Activated B cell treated with CpG ODN at 0.5 μM for 24 hours (primary cell): ENCODE measurements at places on chromosomes 16 and 17. TPM values are rescaled to one million over a fixed set of nuclear protein-coding genes. Genes with fewer than 3 reads are reported as not detected.

Gene SOST
- total RNA-seq: not detected in 2 replicates

Gene FAM20A
- total RNA-seq: not detected in 2 replicates

Gene ZNF597
- 3.6 and 4.2 TPM in 2 replicates for total RNA-seq

Gene CARD14
- total RNA-seq: not detected in 2 replicates

Gene PRSS33
- not detected in 2 replicates for total RNA-seq

Gene IRX5
- 0.07 TPM in 1 of 2 replicates, not detected in the other for total RNA-seq

Gene UNC45B
- not detected in 2 replicates for total RNA-seq

Gene EFNB3
- not detected in 2 replicates for total RNA-seq

Gene TBX21
- 3.6 and 3.8 TPM in 2 replicates for total RNA-seq

DNA sequence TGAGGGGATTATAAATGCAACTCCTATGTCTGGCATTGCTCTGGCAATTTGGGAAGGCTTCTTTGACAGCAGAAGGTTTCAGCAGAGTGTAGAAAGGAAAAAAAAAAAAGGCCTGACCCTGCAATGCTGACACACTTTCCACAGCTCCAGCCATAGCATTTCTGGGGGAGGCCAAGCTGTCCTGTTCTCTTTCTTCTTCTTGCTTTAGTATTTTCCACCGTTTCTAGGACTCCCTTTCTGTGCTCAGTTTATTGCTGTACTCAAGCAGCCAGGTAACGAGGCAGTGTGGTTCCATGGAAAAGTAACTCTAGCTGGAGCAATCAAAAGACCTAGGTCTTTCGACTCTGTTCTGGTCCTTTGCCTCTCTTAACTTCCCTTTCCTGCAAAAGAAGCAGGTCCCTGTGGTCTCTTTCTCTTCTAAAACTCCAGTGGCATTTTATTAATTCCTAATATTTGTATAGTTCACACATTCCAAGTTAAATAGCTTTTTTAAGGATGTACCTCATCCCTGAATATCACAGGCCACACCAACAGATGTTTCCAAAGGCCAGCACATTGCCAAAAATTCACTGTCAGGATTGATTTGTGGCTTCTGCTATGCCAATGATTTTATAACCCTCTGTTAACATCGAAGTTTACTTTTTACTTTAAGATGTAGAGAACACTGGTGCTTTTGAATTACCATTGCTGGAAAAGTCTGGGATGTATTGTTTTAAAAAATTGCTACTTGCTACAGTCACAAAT, 90.3 kb upstream of the BCAR1 start:
- H3K27me3 ChIP-seq: peaks cover 50% of the 10 kb centered on the region
- H3K4me1 ChIP-seq: no peaks in the 10 kb centered on the region
- no peak for DNase-seq
- peaks cover 30% of the 10 kb centered on the region for H3K36me3 ChIP-seq
- H3K27ac ChIP-seq: no peak overlapping the region

DNA sequence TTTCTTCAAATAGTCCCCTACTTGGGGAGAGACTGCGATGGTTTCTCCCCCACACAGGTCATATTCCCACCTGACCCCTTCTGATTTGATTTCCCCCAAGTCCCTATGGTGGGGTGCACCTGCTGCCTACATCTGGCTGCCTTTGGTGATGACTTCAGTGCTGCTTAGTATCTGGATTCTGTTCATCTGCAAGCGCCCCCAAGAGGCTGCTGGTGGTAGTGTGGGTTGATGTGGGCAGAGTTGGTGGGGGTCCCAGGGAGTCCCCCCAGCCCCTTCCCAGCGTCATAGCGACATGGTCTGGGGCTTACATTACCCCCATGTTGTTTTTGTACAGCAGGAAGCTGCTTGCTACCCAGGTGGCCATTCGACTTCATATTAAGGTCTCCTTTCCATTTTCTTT, 99.2 kb downstream of the NTN1 start:
- H3K36me3 ChIP-seq: no peaks in the 10 kb centered on the region
- peaks cover 17% of the 10 kb centered on the region for H3K27me3 ChIP-seq
- no peak for DNase-seq
- peaks cover 5% of the 10 kb centered on the region for H3K4me1 ChIP-seq

- peaks cover 13% of the 10 kb centered on the region for H3K4me1 ChIP-seq
- H3K36me3 ChIP-seq: peaks cover 91% of the 10 kb centered on the region
- no peaks in the 10 kb centered on the region for H3K27me3 ChIP-seq
- no peak overlapping the region for H3K4me3 ChIP-seq
- peak overlapping the region; percentile 41 for H3K27ac ChIP-seq
Measured at GRCh38 chr17:78818932-78819331, 21.7 kb downstream of the USP36 start.

- peaks cover 45% of the 10 kb centered on the region for H3K36me3 ChIP-seq
- H3K4me1 ChIP-seq: no peaks in the 10 kb centered on the region
- H3K27me3 ChIP-seq: no peaks in the 10 kb centered on the region
Measured at GRCh38 chr17:36504156-36504545, 17.7 kb downstream of the ZNHIT3 start.

- H3K27me3 ChIP-seq: no peaks in the 10 kb centered on the region
- peaks cover 4% of the 10 kb centered on the region for H3K4me1 ChIP-seq
- DNase-seq: no peak
Measured at GRCh38 chr17:48392857-48393256, 37.2 kb downstream of the SKAP1 start.

GRCh38 chr17:7217113-7217987, 2.3 kb downstream of the DLG4 start:
- H3K36me3 ChIP-seq: peaks cover 17% of the 10 kb centered on the region
- no peak overlapping the region for H3K27ac ChIP-seq
- peak overlapping the region; percentile 46 for H3K4me3 ChIP-seq

DNA sequence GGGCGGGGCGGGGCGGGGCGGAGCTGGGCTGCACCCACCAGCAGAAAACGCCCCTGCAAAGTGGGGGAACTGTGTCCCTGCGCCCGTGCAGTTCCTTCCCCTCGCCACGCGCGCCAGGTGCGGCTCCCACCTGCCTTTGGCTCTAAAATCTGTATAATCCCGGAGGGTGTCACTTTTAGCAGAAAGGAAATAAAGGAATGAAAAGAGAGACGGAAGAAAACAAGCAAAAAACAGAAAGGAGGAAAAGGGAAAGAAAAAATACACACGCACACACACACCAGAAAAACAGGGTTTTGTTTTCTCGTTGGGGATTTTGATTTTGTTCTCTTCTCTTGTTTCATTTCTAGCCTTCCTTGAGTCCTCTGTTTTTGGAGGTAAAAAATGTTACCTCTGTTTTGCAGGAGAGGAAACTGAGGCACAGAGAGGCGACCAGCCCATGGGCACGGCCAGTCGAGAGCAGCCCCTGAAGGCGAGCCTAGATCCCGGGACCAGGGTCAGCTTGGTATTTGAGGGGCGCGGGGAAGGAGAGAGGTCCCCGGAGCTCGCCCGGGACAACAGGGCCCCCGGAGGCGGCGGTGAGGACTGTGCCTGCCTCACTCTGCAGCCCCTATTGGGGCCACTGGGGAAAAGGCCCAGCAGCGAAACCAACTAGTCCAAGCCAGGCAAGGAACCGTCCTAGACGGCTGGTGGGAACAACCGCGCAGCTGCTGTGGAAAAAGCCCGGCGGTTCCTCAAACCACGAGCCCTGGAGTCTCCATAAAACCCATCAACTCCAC, 594 bp upstream of the CARHSP1 start:
- peak overlapping the region; percentile 91 for H3K4me3 ChIP-seq
- peaks cover 55% of the 10 kb centered on the region for H3K4me1 ChIP-seq
- peaks cover 4% of the 10 kb centered on the region for H3K36me3 ChIP-seq
- H3K27me3 ChIP-seq: no peaks in the 10 kb centered on the region
- DNase-seq: no peak

GRCh38 chr17:45688820-45689219, 95.3 kb upstream of the CRHR1 start:
- no peaks in the 10 kb centered on the region for H3K4me1 ChIP-seq
- H3K4me3 ChIP-seq: no peak overlapping the region
- DNase-seq: no peak
- H3K27ac ChIP-seq: no peak overlapping the region

DNA sequence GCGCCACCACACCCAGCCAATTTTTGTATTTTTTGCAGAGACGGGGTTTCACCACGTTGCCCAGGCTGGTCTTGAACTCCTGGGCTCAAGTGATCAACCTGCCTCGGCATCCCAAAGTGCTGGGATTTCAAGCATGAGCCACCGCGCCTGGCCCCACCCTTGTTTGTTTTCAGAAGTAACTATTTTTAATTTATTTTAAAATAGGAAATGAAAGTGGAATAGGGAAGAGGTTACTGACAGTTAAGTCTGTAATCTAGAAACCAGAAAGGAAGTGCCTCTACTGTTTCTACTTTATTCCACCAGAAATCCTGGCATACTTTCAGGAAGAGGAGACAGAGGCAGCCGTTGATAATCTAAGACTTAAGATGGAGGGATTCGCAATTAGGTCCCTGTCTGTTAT, 225.6 kb downstream of the TANC2 start:
- no peaks in the 10 kb centered on the region for H3K36me3 ChIP-seq
- peak overlapping the region; percentile 8 for H3K4me3 ChIP-seq
- H3K4me1 ChIP-seq: peaks cover 54% of the 10 kb centered on the region
- peak overlapping the region; percentile 80 for H3K27ac ChIP-seq

DNA sequence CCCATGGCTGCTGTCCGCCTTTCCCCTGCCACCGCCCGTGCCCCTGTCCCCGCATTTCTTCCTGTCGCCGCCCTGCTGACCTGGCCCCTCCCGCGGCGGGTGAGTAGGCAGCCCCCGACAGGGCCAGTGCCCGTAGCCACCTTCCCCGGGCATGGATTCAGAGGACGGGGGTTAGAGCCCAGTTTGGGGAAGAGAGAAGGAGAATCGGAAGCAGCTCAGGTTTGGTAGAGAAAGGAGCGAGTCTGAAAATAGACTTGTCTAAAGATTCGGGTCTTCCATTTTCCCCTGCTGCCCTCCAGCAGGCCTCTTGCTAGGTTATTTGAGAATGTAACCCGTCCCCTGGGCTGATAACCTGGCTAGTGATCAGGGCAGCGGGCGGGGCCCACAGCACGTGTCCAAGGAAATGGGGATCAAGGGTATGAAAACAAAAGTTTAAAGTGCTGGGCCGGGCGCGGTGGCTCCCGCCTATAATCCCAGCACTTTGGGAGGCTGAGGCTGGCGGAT, 7.9 kb upstream of the CLDN9 start:
- H3K4me1 ChIP-seq: peaks cover 29% of the 10 kb centered on the region
- no peaks in the 10 kb centered on the region for H3K36me3 ChIP-seq
- H3K27me3 ChIP-seq: peaks cover 8% of the 10 kb centered on the region
- no peak overlapping the region for H3K27ac ChIP-seq
- DNase-seq: no peak
- peak overlapping the region; percentile 65 for H3K4me3 ChIP-seq
